ENCODE measurements at places on chromosomes 3 and 15.

DNA sequence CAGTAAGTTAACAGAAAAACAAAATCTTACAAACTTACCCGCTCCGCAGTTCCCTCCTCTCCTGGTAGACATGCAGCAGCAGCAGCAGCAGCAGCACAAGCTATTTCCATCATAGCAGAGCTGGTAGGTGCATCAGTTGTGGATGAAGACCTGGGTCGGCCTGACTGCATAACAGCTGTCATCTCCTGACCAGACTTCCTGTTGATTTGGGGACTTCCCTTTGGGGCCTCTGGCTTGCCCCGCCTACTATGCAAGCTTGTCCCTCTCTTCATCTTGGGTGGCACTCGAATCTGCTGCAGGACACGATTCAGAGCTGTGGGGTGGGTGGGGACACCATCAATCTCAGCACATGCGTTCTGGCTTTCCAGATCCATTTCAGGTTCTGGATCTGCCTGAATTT is 65.7 kb downstream of the TMCC1 start:
- no peak overlapping the region for H3K4me3 ChIP-seq
- H3K27ac ChIP-seq, result no peak overlapping the region
- H3K36me3 ChIP-seq, result peaks cover 7% of the 10 kb centered on the region
- H3K27me3 ChIP-seq, result no peaks in the 10 kb centered on the region

GRCh38 chr15:43775411-43775965 is 1.3 kb downstream of the ELL3 start:
- no peaks in the 10 kb centered on the region for H3K27me3 ChIP-seq
- H3K36me3 ChIP-seq, result peaks cover 20% of the 10 kb centered on the region
- no peak for DNase-seq
- H3K27ac ChIP-seq, result peak overlapping the region; percentile 87
- H3K4me3 ChIP-seq, result peak overlapping the region; percentile 90

- H3K36me3 ChIP-seq, result peaks cover 23% of the 10 kb centered on the region
- no peak for DNase-seq
- H3K27me3 ChIP-seq, result no peaks in the 10 kb centered on the region
- H3K27ac ChIP-seq, result no peak overlapping the region
- no peak overlapping the region for H3K4me3 ChIP-seq
Observed at GRCh38 chr15:64681424-64682024, 93.9 kb downstream of the RBPMS2 start.

- H3K27ac ChIP-seq, result no peak overlapping the region
- peaks cover 27% of the 10 kb centered on the region for H3K4me1 ChIP-seq
- DNase-seq, result no peak
- no peaks in the 10 kb centered on the region for H3K36me3 ChIP-seq
- H3K27me3 ChIP-seq, result peaks cover 59% of the 10 kb centered on the region
Observed at GRCh38 chr15:70375006-70375431, 277.3 kb upstream of the TLE3 start.

DNA sequence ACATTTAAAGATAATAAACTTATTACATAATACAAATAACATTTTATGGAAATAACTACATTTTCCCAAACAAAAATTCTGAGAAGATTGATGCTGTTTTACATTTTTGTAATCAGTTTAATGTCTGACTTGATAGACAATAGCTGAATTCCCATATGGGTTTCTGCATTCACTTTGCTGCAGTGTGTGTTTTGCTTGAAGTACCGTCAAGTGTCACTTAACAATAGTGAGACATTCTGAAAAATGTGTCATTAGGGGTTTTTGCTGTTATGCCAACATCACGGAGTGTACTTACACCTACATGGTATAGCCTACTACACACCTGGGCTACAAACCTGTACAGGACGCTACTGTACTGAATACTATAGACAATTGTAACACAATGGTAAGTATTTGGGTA is 57.5 kb downstream of the USF3 start:
- H3K4me3 ChIP-seq, result no peak overlapping the region
- H3K36me3 ChIP-seq, result no peaks in the 10 kb centered on the region
- no peaks in the 10 kb centered on the region for H3K27me3 ChIP-seq
- H3K4me1 ChIP-seq, result no peaks in the 10 kb centered on the region
- no peak overlapping the region for H3K27ac ChIP-seq

- H3K27ac ChIP-seq, result no peak overlapping the region
- H3K27me3 ChIP-seq, result no peaks in the 10 kb centered on the region
- H3K4me3 ChIP-seq, result no peak overlapping the region
Observed at GRCh38 chr3:146513386-146514051, 30.9 kb downstream of the PLSCR1 start.

GRCh38 chr3:15476378-15476777 is 45.1 kb downstream of the COLQ start:
- no peak overlapping the region for H3K27ac ChIP-seq
- no peak overlapping the region for H3K4me3 ChIP-seq
- no peaks in the 10 kb centered on the region for H3K36me3 ChIP-seq

GRCh38 chr3:53545310-53545995 is 51.0 kb downstream of the CACNA1D start:
- no peak for DNase-seq
- no peaks in the 10 kb centered on the region for H3K36me3 ChIP-seq
- H3K27ac ChIP-seq, result peak overlapping the region; percentile 42
- peaks cover 17% of the 10 kb centered on the region for H3K4me1 ChIP-seq

DNA sequence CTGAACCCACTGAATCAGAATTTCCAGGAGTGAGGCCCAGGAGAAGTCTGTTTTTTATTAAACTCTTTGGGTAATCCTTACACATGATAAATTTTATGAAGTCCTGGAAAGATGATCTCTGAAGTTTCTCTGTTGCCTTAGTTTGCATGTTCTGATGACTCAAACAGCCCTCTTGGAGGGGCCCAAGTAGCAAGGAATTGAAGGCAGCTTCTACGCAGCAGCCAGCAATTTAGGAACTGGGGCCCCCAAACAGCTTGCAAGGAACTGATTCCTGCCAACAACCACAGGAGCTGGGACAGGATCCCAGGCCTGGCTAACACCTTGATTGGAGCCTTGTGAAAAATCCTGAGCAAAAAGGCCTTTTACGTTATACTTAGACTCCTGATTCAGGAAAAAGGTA is 5.4 kb upstream of the ACP3 start:
- H3K36me3 ChIP-seq, result no peaks in the 10 kb centered on the region
- no peak for DNase-seq
- H3K4me3 ChIP-seq, result no peak overlapping the region
- peaks cover 3% of the 10 kb centered on the region for H3K27me3 ChIP-seq
- no peak overlapping the region for H3K27ac ChIP-seq

DNA sequence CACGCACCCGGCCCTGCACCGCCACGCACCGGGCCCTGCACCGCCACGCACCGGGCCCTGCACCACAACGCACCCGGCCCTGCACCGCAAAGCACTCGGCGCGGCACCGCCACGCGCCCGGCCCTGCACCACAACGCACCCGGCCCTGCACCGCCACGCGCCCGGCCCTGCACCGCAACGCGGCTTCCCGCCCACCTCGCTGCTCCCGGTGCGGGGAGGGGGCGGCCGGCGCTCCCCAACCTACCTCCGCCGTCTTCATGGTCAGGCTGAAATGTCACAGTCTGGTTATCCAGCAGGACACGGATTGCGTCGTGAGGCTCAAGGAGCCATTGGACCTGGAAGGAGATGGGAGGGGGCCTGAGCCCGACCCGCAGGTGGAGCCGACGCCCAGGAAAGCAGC is 41.8 kb downstream of the MUC20 start:
- no peak overlapping the region for H3K4me3 ChIP-seq
- DNase-seq, result no peak
- no peaks in the 10 kb centered on the region for H3K36me3 ChIP-seq
- H3K27ac ChIP-seq, result no peak overlapping the region

- H3K4me1 ChIP-seq, result no peaks in the 10 kb centered on the region
- H3K36me3 ChIP-seq, result no peaks in the 10 kb centered on the region
- no peak overlapping the region for H3K27ac ChIP-seq
- no peak overlapping the region for H3K4me3 ChIP-seq
- DNase-seq, result no peak
Observed at GRCh38 chr15:56307180-56307579, 58.0 kb upstream of the TEX9 start.

DNA sequence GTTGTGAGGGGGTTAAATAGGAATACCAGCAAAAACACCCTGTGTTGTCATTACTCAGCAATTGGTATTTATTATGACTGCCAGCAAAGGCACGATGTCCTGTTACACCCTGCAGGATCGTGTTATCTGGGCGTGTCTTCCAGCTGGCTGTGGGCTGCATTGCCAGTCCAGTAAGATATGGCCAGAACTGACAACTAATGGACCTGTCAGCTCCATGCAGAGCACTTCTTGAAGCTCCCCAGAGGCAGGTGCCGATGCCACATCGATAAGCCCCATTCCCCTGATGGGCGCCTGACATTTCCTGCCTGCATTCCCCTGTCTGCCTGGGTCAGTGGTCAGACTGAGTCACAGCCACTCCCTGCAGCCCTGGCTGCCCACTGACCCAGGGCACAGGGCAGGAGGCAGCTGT is 79.7 kb upstream of the RASGRF1 start:
- H3K36me3 ChIP-seq, result no peaks in the 10 kb centered on the region
- DNase-seq, result peak; percentile 64
- peak overlapping the region; percentile 93 for H3K27ac ChIP-seq
- H3K27me3 ChIP-seq, result peaks cover 10% of the 10 kb centered on the region
- peaks cover 30% of the 10 kb centered on the region for H3K4me1 ChIP-seq

DNA sequence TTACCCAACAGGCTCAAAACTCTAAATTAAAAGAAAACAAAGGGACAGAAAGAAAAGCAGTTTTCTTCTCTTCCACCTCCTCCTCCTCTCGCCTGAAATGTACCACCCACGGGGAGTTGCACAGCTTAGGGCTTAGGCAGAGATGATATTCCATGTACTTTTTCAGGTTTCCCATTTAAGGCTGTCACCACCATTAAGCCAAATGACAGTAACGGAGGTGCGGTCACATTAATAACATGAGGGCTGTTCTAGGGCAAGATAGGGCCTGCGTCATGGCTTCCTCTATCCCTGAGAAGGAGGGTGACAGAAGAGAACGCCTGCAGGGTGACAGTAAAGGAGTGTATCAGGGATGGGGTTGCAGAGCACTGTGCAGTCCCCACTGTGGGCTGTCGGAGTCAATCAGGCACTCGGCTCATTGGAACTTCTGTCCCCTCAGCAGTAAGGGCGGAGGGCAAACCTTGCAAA is 51.7 kb upstream of the TJP1 start:
- H3K27me3 ChIP-seq, result peaks cover 41% of the 10 kb centered on the region
- H3K27ac ChIP-seq, result no peak overlapping the region
- H3K4me3 ChIP-seq, result no peak overlapping the region
- no peak for DNase-seq
- H3K4me1 ChIP-seq, result peaks cover 23% of the 10 kb centered on the region

GRCh38 chr3:41200669-41201021 is 1.3 kb downstream of the CTNNB1 start:
- no peak for DNase-seq
- peaks cover 4% of the 10 kb centered on the region for H3K36me3 ChIP-seq
- H3K27me3 ChIP-seq, result no peaks in the 10 kb centered on the region
- peak overlapping the region; percentile 99 for H3K4me3 ChIP-seq
- H3K27ac ChIP-seq, result peak overlapping the region; percentile 87

Measured in type B pancreatic cell (in vitro differentiated cells).